ENCODE measurements at places on chromosomes 7 and 10. TPM values are rescaled to one million over a fixed set of nuclear protein-coding genes. Genes with fewer than 3 reads are reported as not detected.

ANKRD1 gene
- 29.8 TPM for total RNA-seq

ANXA8 gene
- total RNA-seq: 0.16 TPM

TCAF2 gene
- 2.2 TPM for total RNA-seq

H2BK1 gene
- total RNA-seq: not detected

CLDN3 gene
- not detected for total RNA-seq

DNA sequence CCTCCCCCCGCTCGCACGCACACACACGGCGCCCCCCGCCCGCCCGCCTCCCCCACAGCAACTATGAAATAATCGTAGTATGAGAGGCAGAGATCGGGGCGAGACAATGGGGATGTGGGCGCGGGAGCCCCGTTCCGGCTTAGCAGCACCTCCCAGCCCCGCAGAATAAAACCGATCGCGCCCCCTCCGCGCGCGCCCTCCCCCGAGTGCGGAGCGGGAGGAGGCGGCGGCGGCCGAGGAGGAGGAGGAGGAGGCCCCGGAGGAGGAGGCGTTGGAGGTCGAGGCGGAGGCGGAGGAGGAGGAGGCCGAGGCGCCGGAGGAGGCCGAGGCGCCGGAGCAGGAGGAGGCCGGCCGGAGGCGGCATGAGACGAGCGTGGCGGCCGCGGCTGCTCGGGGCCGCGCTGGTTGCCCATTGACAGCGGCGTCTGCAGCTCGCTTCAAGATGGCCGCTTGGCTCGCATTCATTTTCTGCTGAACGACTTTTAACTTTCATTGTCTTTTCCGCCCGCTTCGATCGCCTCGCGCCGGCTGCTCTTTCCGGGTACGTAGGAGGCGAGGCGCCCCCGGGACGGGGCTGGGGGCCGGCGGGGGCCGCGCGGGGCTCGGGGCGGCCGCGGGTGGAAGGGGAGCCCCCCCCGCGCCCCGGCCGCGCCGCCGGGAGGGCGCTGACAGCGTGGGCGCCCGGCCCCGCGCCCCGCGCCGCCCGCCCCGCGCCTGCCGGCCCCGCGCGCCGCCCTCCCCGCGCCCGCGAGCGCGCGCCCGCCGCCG lies 441 bp downstream of the BMI1 start:
- peak; percentile 65 for DNase-seq

- DNase-seq: no peak
Observed at GRCh38 chr7:112359086-112359485, 91.2 kb upstream of the IFRD1 start.

- DNase-seq: no peak
Observed at GRCh38 chr7:36742911-36743775, 18.8 kb upstream of the AOAH start.

- DNase-seq: no peak
Observed at GRCh38 chr7:42080841-42081586, 156.0 kb downstream of the GLI3 start.

DNA sequence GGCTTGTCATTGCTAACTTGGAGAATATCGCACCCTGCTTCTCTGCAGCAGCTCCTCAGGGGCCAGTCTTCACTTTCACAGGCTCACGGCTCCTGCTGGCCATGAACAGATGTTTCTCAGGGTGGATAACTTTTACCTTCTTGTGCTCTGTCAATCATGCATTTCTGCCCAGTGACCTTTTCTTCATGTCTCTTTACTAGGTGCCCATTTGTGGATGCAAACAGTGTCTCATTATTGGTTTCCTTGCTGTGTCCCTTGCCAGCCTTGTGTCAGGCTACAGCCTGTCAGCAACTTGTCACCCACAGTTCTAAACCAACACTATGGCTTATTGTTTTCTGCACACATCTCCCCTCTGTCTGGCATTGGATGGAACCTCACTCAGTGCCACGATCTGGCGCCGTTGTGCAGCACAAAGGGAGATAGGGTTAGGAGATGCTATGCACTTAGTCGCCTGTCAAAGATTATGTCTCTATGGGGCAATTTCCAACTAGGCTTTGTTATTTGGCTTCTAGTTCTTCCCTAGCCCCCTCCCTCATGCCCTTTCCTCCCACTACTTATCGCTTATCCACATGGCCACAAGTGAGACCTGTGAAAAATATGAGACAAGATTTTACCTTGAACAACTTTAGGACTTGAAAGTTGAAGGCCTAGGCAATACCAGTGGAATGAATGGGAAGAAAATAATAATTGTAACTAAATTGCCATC lies 45.7 kb upstream of the NXPH1 start:
- DNase-seq: no peak

- DNase-seq: no peak
Observed at GRCh38 chr10:13904064-13904463, 317.3 kb downstream of the PRPF18 start.

DNA sequence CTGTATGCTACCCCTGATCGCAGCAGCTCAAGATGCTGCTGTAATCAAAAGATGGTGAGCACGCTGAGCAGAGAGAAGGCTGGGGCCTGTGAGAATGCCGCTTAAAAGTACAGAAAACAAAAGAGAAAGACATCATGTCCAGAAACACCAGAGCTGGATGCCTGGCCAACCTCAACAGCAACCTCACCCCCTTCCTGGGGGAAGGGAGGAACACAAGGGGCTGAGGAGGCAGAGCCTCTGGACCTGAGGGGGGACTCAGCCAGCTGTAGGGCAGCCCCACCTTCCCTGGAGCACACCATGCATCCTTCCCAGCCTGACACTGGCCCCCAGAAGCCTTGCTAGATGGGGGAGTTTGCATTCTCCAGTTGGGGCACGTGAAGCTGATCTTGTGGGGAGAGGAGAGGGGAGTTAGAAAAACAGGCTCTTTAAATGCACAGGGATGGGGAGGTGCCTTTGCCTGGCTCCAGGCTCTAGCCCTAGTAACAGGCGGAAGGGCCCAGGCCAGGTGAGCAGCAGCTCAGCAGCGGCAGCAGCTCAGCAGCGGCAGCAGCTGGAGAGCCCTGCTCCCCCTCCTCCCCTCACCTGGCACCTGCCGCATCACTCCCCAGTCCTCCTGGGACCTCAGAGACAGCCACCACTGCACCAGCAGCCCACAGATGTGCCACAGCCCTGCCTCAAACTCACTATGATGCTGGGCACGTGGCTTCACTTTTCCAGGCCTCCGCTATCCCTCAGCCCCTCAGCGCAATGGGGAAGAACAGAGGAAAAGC lies 156.3 kb downstream of the NEURL1 start:
- no peak for DNase-seq

DNA sequence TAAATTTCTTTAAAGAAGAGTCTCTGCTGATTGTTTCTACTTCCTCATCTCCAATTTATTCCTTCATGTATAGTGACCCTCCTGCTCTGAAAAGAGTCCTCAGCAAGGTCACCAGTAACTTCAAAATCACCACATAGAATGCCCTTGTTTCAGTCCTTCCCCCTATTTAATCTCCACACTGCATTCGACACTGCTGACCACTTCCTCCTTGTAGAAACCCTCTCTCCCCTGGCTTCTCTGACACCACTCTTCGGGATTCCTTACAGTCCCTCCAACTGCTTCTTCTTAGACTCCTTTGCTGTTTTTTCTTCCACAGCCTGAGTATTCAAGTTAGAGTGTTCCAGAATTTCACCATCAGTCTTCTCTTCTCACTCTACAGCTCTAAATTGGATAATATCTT lies 89.5 kb downstream of the VPS41 start:
- DNase-seq: no peak

DNA sequence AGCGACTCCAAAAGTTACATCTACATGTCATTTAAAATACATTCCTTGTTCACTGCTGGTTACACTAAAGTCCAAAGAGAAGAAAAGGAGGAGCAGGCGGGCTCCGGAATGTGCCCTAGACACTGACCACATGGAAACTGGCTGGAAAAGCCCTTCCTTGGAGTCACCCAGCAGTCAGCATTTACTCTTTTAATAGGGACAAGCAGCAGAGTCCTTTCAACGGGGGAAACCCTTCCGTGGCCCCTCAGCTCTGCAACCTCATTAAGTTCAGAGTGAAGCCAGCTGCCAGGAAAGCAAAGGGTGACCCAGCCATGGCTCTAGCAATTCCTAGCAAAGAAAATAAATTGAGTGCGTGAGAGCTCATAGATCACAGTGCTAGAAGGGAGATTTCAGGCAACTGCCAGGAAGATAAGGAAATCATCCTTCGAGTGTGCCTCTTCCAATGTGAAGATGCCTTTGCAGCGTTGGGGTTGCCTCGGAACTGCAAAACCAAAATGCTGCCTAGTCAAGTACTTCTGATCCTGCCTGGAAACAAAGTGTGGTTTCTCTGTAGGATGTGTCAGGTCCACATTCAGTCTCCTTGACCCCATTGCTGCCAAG lies 101.6 kb downstream of the SORBS1 start:
- no peak for DNase-seq
